ENCODE measurements at places on chromosomes 6 and 20.

GRCh38 chr20:1301031-1301529 lies 27.9 kb downstream of the SDCBP2 start:
- no peak for DNase-seq

GRCh38 chr6:30554404-30554803 lies 1.9 kb downstream of the GNL1 start:
- DNase-seq, result no peak

DNA sequence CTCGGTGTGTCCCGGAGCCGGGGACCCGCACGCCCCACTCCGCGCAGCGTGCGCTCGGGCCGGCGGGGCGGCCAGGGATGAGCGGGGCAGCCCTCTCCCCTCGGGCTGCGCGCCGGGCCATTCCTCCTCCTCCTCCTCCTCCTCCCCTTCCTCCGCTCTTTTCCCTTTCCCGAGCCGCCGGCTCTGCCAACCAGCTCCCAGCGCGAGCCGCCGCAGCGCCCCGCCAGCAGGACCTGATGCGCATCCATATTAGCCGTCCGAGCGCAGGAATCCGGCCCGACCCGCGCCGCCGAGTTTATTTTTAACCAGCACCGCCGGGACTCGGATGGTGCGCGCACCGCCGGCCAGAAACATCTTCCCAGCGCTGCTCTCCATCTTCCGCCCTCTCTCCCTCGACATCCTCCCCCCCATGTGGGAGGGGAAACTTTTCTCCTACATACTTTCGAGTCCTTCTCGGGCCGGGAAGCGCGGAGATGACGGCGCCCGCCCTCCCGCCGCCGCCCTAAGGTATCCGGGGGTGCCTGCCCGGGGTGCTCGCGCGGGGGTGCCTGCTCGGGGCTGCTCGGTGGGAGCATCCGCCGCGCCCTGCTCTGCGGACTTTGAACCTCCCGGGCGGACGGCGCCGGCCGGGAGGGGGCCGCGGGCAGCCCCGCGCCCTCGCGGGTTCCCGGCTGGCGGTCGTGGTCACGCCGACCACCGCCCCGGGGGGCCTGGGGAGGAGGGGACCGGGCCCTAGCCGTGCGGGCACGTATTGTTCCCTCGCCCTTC lies 619 bp downstream of the RREB1 start:
- peak; percentile 70 for DNase-seq

GRCh38 chr20:3209257-3209945 lies at the start of gene ITPA:
ITPA (plus strand) TSS chr20:3209498; CDS start chr20:3209552, 54 bp downstream.
- peak; percentile 72 for DNase-seq

DNA sequence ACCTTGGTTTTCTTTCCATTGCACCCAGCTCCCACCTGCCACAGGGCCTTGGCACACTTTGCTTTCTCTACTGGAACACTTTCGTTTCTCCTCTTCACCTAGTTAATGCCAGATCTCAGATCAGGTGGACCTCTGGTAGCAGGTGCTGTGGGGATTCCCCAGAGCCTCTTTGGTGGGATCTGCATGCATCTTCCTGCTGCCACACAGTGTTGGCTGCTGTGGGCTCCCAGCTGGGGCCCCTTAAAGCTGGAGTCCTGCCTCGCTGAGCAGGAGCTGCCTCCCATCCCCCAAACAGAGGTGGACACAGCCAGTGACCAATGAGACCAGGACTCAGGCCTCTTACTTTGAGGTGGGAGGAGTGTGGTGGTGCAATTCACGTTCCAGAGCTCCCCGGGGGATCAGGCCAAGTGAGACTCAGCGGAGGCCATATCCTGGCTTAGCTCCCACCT lies 28.4 kb downstream of the CEBPB start:
- no peak for DNase-seq

DNA sequence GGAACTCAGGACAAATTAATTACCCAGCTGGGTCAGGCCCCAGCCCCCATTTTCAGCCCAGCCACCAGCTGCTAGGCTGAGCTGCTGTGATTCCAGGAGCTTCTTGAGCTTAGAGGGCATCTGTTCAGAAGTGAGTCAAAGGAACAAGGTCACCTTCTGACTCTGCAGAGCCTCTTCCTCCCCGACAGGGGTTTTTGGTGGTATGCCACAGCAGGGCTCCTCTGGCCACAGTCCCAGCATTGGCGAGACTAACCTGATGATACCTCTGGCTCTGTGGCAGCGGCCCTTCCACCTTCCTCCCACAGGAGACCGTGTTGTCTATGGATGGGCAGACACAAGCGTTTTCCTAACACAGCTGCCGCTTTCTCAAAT lies 39.7 kb downstream of the ZC3H12D start:
- no peak for DNase-seq

DNA sequence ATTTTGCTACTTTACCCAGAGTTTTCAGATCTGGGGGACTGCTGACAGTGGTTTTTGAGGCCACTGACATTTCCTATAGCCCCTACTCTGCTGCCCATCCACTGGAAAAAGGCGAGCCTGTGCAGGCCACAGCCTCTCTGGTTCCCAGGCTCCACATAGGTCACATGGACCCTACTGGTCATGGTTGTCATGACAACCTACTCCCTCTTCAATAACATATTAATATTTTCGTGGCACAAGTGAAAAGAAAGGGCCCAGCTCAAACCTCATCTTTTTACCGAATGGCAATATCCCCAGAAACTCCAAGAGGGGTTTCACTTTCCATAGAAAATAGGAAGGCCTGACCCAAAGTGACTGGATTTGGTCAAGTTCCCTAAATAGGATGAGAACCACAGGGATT lies 11.0 kb upstream of the FOXO3 start:
- DNase-seq, result no peak

GRCh38 chr20:31595654-31596411 lies 9.3 kb upstream of the ID1 start:
- peak; percentile 88 for DNase-seq

DNA sequence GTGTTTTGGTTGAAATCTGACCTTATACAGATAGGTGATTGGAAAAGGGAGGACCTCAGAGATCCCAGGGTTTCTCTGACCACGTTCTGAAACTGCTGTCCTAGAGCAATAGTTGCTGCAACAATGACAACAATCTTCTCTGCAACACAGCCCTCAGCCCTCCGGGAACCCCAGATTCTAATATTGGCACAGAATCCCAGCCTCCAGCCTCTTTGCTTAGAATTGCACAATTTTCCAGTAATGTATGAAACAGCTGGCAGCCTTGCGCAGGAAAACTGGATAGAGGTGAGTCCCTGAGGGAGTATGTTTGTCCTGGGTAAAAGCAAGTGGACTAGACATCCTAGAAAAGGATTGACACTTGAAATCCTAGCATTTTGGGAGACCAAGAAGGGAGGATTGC lies 30.4 kb upstream of the PNRC1 start:
- DNase-seq, result peak; percentile 69

- no peak for DNase-seq
Measured at GRCh38 chr6:155132617-155133016, 131.2 kb upstream of the CLDN20 start.

- no peak for DNase-seq
Measured at GRCh38 chr6:65979120-65979519, 272.1 kb upstream of the EYS start.

- DNase-seq, result no peak
Measured at GRCh38 chr6:142705054-142705453, 239.9 kb downstream of the HIVEP2 start.

DNA sequence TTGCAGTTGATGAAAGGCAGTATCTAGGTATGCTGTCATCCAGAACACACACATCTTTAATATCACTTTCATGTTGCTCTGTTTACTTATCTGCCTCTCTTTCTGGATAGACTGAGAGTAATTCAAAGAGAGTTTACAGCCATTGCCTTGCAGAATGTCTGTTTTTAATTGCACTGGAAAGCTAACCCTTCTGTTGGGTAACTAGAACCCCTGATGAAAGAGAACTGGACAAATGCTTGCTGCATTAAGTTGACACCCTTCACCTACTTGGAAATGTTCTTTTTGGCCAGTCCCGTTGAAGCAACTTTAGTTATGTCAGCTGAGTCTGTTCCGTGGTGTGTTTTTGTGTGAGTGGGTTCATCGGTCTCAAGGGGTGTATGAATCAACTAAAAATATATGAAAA lies 383.8 kb upstream of the CITED2 start:
- no peak for DNase-seq

DNA sequence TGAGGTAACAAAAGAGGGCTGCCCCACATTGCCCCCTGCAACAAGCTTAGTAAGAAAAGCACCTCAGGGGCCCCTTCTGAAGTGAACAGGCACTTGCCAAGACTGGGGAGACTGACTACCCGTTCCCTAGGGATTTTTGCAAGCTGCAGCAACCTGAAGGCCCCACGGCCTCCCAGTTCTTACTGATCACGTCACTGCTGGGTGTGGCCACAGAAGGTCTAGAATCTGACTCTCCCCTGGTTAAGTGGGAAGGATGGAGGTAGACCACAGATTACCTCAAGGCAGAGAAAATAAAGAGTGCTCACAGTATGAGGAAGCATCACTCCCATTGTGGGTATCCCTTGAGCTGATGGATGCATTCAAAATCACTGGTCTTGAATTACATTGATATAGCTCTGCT lies 201.5 kb upstream of the KCNQ5 start:
- DNase-seq, result no peak

DNA sequence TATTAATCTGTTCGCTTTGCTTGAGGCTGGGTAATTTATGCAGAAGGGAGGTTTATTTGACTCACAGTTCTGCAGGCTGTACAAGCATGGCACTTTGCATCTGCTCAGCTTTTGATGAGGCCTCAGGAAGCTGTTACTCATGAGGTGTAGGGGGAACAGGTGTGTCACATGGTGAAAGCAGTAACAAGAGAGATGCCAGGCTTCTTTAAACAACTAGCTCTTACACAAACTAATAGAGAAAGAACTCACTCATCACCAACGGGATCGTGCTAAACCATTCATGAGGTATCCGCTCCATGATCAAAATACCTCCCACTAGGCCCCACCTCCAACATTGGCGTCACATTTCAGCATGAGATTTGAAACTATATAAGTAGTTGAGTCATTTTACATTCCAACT lies 34.4 kb upstream of the GCLC start:
- no peak for DNase-seq

DNA sequence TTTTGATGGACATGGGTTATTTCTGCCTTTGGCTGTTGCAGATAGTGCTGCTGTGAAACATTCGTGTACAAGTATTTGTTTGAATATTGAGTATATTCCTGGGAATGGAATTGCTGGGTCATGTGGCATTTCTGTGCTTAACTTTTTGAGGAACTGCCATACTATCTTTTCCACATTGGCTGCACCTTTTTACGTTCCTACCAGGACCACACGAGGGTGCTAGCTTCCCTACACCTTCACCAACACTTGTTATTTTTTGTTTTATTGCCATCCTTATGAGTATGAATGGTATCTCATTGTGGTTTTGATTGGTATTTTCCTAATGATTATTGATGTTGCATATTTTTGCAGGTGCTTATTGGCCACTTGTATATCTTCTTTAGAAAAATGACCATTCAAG lies 47.8 kb upstream of the PLCG1 start:
- DNase-seq, result no peak

DNA sequence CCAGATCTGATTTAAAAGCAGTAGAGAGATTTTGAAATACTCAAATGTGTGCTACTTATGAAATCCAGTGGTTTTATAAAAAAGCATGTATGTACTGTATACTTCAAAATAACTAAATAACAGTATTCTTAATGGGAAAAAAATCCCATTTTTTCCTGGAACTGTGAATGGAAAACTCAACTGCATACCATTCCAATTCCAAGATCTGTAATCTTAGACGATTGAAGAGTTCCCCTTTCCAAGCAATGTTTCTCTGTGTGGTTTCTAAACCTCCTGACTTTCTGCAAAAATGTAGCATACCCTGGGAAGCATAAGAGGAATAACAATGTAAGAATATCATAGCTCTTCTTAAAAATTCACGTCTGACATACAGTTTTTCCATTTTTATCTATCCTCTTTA lies 40.3 kb upstream of the HIVEP2 start:
- peak; percentile 16 for DNase-seq

DNA sequence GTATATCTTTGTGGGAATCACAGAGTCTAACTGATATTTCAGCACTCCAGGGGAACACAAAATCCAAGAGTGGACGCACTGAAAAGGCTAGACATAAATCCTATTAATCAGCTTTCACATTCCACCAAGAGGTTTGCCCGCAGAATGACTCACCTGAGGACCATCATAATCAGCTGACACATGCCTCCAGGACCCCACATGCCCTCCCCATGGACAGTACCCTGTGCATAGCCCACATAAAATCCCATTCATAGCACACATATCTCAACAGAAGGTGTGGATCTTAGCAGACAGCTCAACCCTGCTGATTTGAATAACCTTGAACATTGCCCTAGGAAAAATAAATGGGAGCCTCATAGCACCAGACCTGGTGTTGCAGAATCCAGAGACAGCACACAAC lies 246.8 kb upstream of the TENT5A start:
- no peak for DNase-seq

- DNase-seq, result peak; percentile 75
Measured at GRCh38 chr6:33118525-33119123, 42.8 kb downstream of the HLA-DPB1 start.

- DNase-seq, result no peak
Measured at GRCh38 chr20:62133051-62133845, 9.9 kb downstream of the PSMA7 start.

GRCh38 chr20:51385646-51386530 lies 156.6 kb downstream of the NFATC2 start:
- DNase-seq, result peak; percentile 55

DNA sequence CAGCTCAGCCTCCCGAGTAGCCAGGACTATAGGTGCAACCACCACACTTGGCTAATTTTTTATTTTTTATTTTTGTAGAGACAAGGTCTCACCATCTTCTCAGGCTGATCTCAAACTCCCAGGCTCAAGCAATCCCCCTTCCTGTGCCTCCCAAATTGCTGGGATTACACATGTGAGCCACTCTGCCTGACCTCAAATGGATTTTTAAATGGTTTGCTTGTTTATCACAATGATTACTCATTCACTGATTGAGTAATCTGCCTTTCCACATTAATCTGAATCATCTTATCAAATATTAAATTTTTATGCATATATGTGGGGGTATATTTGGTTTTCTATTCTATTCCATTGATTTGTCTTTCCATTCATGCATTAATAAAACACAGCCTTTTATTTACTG lies 9.4 kb upstream of the KHDC1L start:
- DNase-seq, result no peak

- no peak for DNase-seq
Measured at GRCh38 chr6:163922562-163922961, 508.0 kb downstream of the QKI start.

- no peak for DNase-seq
Measured at GRCh38 chr6:25404091-25404490, 124.9 kb downstream of the CARMIL1 start.

DNA sequence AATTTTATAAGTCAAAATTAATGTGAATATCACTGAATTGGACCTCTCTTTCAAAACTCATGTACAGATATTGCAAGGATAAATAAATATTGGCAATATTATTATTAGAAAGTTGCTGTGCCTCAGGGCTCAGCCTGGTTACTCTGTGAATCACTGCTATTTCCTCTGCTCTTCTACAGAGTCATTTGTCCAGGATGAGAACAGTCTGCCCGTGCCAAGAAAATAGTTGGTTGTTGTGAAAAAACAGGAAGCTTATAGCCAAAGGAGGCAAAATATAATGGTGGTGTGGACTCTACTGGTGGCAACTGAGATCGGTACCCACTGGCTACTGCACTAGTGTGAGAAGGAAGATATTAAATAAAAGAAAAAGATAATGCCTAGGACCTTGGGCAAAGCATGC lies 93.6 kb downstream of the RIMS1 start:
- no peak for DNase-seq

GRCh38 chr6:11434565-11435326 lies 102.8 kb upstream of the TMEM170B start:
- peak; percentile 52 for DNase-seq

GRCh38 chr6:36676141-36677058 lies 2.1 kb upstream of the CDKN1A start:
- no peak for DNase-seq

All from lung (tissue), 17 donors.